NCI-H2081 treated with DMSO at 0.1 percent for 48 hours (cell line): ENCODE measurements at places on chromosomes 7 and 10.

DNA sequence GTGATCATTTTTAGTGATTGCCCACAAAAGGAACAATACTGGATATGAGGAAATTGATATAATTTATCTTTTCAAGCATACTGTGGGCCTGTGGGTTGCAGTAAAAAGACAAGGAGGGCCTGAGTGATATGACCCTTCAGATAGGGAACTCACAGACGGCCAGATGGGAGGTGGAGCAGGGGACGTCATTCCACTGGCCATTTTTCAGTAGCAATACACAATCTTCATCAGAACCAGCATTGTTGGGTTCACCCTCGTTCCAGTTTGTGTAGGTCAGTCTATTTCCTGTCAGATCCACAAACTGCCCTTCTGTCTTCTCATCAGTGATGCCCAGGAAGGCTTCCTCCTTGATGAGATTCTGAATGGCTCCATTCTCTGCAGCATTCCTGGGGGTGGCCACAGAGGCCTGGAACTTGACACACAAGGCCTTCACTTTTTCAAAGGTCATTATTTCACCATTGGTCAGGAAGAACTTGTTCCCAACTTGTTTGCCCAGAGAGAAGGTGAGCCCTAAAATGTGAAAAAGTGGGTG, 4.5 kb downstream of the MBL2 start:
- no peak for DNase-seq

GRCh38 chr10:83954193-83954799, 185.0 kb upstream of the GHITM start:
- DNase-seq: no peak

DNA sequence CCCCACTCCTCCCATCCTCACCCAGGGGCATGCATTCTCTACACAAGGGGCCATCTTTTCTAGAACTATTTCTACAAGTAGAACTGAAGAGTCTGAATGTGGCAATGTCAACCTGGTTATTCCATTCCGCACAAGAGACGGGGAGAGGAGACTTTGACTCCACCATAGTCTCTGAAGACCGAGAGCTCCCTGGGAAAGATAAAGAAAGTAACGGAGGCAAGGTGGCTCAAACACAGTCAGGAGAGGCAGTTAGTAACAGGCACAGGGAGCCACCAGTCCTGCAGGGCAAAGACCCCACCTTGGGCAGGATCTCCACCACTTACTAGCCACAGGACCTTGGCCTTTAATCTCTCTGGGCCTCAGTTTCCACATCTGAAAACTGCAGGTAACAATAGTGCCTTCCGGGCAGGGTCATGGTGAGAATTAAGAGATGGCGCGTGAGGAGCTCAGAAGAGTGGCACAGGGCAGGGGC, 100.3 kb downstream of the TNS3 start:
- DNase-seq: no peak

DNA sequence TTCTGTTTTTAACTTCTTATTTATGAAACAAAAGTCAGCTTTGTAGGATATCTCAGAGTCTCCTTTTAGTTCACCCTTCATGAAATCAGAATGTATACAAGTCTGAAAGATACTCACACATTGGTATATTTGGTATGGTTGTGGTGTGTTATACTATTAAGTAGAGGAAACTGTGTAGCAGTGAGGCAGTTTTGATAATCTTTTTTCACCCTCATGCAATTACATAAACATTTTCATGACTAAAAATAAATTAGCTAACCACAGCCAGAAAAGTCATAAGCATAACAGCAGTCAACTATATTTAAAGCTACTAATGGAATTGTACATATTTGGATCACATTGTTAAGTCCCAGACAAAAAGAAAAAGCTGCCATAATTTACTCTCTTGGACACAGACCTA, 62.1 kb downstream of the FAM185A start:
- DNase-seq: no peak

DNA sequence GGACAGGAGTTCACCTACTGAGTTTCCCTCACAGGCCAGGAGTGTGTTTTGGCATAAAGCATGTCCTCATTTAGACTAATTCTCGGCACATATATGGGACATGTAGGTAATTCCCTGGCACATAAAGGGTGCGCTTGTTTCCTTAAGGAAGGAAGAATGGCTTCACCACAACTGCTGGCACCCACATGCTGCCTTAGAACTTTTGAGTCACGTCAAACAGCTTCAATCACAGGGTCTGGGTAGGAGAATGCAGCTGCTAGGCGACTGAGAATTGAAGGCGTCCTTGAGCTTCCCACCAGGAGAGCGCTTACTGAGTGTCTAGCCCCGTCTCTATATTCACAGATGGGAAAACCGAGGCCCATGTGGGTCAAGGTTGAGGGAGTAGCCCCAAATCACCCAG, 146.1 kb downstream of the CHN2 start:
- DNase-seq: no peak

GRCh38 chr10:101708073-101708472, 13.1 kb upstream of the FBXW4 start:
- no peak for DNase-seq

- DNase-seq: no peak
Observed at GRCh38 chr7:47483604-47484273, 98.2 kb downstream of the TNS3 start.

- no peak for DNase-seq
Observed at GRCh38 chr10:63008491-63008890, 124.6 kb upstream of the NRBF2 start.

- DNase-seq: no peak
Observed at GRCh38 chr10:58041901-58042300, 225.8 kb downstream of the IPMK start.
